ENCODE measurements at places on chromosomes 12 and 14.
A peak's percentile ranks its signal among the peaks of the same experiment; 100 is the strongest.

- no peak for DNase-seq
Observed at GRCh38 chr14:54186821-54187763, 209.7 kb upstream of the CDKN3 start.

DNA sequence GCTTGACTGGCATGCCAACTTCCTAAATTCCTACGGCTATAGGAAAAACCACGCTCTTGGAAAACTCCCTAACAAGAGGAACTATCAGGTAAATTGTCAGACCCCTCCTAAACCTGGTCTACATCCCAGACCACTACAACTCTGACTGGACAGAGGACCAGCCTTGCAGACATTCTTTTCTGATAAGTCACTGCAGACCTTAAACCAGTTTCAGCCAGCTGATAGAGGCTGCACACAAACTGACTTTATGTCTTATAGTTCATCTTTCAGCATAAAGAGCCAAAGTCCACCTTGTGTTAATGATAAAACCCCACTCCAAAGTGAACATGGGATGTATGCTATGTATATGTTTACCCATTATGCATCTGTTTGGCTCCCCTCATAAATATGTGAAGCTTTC lies 166.6 kb downstream of the KTN1 start:
- DNase-seq: no peak

- no peak for DNase-seq
Observed at GRCh38 chr12:88401155-88401554, 179.1 kb downstream of the KITLG start.

DNA sequence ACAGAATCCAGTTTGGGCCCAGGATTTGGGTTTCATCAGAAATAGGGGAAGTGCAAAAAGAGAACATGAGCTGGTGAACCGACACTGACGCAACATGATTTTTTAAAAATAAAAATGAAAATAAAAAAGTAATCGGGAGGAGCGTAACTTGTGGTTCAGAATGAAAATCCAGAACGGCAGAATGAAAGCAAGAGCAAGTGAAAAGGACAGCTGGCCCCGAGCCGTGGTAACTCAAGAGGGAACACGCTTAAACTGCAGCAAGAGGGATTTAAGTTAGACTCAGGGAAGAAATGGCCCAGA lies 1.6 kb downstream of the SLC6A12 start:
- DNase-seq: no peak

GRCh38 chr12:93502802-93503623 lies 35.7 kb downstream of the MRPL42 start:
- DNase-seq: peak; percentile 53

- no peak for DNase-seq
Observed at GRCh38 chr12:31859232-31859977, 99.8 kb upstream of the RESF1 start.

DNA sequence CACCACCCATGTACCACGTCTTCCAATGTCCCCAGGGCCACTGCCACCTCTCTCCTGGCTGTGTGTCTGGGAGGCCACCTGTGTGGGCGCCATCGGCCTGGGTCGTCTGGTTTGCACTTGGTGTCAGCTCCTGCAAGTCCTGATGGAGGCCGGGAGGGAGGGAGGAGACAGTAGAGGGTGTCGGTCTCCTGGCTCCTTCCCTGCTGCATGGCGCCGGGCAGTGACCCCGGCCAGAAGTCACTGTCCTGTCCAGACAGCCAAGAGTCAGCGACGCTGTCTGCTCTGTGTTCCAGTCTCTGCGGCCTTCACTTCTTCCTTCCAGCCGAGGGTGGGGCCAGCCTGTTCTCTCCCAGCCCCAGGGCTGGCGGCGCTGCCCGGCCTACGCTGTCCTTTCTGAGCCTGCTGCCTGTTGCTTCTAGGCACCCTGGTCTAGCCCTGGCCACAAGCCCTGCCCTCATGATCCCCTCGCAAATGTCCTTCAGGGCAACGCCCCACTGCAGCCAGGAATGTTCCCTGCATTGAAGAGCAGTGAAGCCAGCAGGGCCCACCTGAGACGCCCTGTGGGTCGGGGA lies 13.0 kb upstream of the LBHD2 start:
- peak; percentile 27 for DNase-seq

DNA sequence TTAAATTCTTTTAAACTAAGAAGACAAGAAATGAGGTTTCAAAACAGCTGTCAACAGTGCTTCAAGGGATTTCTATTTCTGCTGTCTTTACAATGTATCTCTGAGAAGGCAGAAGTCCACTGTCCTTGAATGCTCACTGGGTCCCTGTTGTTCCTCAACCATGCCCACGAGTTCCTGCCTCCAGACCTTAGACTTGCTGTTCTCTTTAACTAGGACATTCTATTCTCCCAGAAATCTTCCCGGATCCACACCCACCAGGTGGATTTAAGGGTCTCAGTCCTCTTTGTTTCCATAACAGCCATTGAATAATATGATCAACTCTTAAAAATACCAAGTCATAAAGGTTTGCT lies 6.7 kb upstream of the SLC41A2 start:
- DNase-seq: no peak

DNA sequence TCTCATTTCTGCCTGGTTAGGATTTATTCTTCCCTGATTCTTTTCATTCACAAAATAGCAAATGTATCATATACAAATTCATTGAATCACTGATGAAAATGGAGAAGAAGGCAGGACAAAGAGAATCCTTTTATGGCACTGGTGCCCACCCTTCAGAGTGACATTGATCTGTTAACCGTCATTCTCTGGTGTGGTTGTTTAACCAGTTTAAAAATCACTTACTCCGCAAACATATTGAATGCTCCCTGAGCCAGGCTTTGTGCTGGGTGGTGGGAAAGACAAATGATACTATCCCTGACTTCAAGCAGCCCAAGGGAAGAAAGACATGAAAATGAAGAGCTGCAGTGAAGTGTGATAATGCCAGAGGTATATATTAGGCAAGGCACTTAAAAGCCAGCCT lies 187.5 kb upstream of the SLC38A2 start:
- DNase-seq: no peak
